CD8-positive, alpha-beta T cell (primary cell): ENCODE measurements at places on chromosomes 3 and 15.

DNA sequence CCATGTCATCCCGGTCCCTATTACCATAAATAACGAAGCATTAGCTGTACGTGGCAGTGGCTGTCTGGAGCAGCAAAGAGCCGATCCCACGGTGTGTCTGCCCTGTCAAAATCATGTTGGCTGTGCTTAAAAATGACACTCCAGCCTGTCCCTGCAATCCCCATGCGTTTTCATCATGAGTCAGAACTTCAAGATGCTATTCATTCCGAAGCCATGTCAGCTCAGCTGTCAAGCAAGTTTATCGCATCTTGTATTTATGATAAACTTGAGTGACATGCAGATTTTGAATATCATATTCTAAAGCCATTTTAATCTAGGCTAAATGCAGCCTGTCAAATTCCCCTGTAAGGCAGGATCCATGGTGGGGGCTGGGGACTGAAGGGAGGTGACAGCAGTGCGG is 152.4 kb downstream of the TJP1 start:
- DNase-seq, result no peak

GRCh38 chr3:178583963-178584575 is 47.8 kb downstream of the KCNMB2 start:
- no peak for DNase-seq

- no peak for DNase-seq
Measured at GRCh38 chr3:70177881-70178645, 134.4 kb downstream of the MDFIC2 start.

DNA sequence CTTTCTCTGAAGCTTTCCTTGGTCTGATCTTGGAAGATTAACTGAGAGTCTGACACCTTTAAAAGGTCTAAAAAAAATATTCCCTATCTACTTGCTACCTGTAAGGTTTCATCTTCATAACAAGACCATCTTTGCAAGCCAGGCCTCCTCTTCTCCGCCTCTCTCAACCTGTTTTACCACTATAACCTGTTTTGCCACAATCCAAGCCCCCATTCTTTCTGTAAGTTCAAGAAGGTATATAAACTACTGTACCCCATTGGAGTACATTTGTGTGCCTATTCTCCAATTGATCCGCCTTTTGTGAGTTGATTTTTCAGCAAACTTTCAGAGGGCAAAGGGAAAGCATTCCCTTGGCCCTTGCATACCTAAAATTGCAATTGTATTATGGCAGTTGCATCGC is 319.3 kb upstream of the NECTIN3 start:
- no peak for DNase-seq

- DNase-seq, result peak; percentile 61
Measured at GRCh38 chr3:13002398-13003124, 70.7 kb downstream of the IQSEC1 start.

DNA sequence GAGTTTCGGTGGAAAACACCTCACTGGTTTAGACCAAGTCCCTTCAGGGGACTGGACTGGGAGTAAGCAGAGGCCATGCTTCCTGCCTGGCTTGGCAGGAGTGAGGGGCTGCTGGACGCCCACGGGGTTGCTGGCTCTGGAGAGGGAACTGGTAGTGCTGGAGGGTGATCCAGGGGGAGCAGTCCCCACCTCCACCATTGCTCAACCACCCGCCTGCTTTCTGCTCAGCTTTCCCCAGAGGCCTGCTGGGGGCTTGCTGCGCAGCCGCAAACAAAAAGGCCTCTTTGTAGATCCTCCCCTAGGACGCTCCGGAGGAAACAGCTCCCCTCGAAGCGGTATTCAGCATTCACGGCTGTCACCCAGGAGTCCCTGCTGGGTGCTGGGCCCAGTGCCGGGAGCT is 33.5 kb downstream of the EBLN2 start:
- no peak for DNase-seq

- DNase-seq, result no peak
Measured at GRCh38 chr3:187208159-187208558, 10.9 kb downstream of the RTP1 start.

- no peak for DNase-seq
Measured at GRCh38 chr3:126827121-126827520, 123.1 kb downstream of the CHCHD6 start.

- no peak for DNase-seq
Measured at GRCh38 chr3:63349583-63350573, 71.8 kb downstream of the SYNPR start.

- no peak for DNase-seq
Measured at GRCh38 chr15:95417761-95418160, 912.7 kb upstream of the NR2F2 start.

- peak; percentile 10 for DNase-seq
Measured at GRCh38 chr15:29208352-29208751, 61.3 kb downstream of the NSMCE3 start.

GRCh38 chr3:179801263-179801662 is 148.4 kb downstream of the USP13 start:
- DNase-seq, result no peak

- no peak for DNase-seq
Measured at GRCh38 chr3:30341851-30342250, 264.6 kb upstream of the TGFBR2 start.

DNA sequence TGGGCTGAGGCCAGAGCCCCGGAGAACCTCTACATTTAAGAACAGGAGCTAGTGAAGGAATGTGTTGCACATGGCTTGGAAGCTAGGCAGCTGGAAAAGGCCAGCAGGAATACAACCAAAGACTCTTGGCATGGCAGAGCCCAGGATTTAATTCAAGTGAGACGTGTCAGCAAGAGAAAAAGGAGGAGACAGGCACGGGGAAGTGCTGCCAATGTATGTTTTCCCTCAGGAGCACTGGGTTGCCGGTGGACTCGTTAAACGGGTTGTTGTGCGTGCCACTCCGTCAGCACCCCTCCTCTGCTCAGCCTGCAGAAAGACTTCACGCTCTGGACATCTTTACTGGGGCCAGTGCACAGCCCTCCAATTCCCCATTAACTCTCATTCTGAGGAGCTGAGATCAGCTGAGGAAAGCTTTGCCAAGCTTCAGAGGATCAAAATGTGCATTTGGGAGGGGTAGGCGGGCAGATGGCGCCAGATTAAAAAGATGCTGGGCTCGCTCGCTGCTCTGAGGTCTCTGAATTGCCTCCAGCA is 103.7 kb downstream of the PDZRN3 start:
- no peak for DNase-seq

DNA sequence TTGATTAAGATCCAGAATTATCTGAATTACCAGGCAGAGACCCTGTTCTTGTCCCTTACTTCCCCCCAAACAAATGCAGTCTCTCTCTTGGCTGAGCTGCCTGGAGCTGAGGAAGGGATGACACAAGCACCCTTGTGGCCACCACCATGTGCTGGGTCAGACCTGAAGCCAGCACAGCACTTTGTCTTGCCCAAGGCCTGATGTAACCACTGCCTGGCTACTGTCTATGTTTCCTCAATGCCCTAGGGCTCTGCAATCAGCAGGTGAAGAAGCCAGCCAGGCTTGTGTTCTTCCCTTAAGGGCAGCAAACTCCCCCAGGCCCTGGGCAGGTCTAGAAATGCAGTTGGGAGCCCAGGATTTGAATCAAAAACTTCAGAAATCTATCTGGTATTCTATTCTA is 15.8 kb upstream of the CASR start:
- no peak for DNase-seq

DNA sequence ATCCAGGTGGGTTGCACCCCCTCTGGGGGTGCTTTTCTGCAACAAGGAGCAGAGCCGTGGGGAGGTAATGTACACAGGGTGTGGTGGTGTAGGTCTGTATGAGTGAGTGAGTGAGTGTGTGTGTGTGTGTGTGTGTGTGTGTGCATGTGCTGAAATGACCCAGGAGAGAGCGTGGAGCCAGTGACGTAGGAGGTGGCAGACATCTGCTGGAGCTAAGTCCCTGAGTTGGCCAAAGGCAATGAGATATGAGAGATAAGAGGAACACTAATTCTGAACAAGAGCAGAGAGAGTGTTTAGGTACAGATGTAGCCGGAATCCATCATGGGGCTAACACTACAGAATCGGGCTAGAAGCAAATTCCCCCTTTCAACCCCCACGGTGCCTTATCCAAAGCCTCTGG is 27.6 kb downstream of the BDH1 start:
- no peak for DNase-seq

GRCh38 chr15:57427367-57427821 is 51.1 kb downstream of the CGNL1 start:
- no peak for DNase-seq

- DNase-seq, result no peak
Measured at GRCh38 chr3:4995500-4996053, 16.3 kb downstream of the BHLHE40 start.

DNA sequence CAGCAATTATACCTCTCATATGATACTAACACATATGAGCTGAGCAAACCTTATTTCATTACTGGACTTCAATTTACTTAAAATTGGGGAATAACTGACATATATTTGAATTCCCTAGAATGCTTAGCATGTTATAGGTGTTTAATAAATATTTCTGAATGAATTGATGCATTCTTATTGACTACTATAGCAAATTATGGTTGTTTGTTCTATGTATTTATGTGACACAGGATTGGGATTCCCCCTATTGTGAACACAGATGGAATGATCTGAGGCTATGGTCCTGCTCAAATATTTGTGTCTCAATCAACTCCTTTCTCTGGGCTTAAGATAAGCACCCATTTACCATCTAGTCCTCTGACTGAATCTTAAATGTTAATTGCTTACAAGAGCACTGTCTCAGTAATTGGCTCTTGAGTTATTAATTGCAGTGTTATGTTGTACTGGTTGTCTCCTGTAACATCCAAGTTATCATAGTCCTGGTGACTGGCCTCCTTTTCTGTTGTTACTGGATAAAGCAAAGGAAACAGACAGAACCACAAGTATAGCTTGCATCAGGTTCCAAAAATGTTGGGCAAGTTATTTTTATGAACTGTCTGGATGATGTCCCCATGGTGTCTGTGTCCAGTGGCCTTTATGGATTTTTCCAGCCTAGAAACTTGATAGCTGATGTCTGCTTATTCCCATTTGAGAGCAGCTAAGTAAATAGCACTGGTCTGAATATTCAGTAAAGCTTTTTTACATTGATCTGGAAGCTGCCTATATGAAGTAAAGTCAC is 2.3 kb upstream of the UACA start:
- no peak for DNase-seq

DNA sequence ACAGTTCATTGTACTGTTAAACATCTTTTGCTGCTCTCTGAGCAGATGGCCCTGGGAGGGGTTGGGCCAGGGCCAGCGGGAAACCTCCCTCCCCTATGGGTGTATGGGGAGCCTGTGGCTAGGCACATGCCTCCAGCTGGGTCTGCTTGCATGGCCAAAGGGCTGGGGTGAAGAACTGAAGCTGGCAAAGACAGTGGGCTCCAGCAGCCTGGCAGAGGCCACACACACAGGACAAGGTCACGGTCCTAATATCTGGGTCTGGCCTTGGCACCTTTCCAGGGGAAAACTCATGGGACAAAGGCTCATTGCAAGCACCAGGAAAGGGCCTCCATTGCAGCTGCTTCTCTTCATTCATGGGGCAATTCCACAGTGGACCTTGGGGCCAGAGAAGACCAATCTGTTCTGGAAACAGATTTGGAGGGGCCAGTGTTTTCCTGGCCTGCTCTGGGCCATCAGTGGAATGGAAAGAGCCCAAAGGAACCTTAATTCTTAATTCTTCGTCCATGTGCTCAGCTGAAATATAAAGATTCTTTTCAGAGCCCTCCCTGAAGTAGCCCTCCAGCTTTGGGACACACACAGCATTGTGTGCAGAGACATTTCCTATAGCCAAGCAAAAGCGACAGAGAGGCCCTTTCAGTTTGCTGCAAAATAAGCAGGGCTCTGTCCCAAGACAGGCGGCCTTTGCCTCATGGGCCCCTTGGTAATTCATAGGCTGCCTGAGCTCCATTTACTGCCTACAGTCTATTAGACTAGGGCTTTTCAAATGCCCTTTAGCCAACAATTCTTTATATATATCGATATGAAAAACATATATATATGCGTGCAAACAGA is 11.3 kb upstream of the LIMD1 start:
- no peak for DNase-seq

- no peak for DNase-seq
Measured at GRCh38 chr15:67043939-67044771, 21.2 kb upstream of the SMAD3 start.

GRCh38 chr15:88061452-88061851 is 195.1 kb downstream of the NTRK3 start:
- DNase-seq, result no peak

DNA sequence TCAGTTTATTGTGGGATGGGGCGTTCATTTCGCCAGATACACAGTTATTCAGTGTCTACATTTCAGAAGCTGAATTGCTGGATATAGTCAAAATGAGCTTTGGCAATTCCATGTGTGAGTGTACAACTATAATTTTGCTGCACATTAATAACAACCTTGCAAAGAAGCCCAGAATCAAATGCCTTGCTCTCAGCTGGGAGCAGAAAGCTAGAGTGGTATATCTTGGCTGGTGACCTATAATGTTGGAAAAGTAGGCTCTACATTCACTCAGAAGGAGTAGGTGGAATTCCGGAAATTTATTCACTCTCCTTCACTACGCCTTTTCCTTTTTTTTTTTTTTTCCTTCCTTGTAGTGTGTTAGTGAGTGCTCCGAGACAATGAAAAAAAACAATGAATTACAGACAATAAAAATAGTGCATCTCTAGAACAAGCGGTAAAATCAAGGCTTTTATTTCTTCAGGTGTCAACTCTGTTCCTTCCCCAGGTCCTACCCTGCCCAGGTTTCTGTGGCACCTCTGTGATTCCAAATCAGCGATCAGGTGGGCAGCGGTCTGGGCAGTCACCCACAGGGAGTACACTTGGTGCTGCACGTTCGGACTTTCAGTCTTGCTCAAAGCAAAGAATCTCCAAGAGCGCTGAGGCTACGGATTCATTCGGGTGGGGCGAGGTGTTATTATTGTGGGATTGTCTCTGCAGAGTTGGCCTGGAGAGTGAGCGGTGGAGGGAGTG is 910 bp upstream of the ARPP21 start:
- no peak for DNase-seq

- no peak for DNase-seq
Measured at GRCh38 chr3:194141415-194142155, 5.6 kb downstream of the HES1 start.

GRCh38 chr3:114624571-114625181 is 330.8 kb downstream of the TIGIT start:
- DNase-seq, result no peak

DNA sequence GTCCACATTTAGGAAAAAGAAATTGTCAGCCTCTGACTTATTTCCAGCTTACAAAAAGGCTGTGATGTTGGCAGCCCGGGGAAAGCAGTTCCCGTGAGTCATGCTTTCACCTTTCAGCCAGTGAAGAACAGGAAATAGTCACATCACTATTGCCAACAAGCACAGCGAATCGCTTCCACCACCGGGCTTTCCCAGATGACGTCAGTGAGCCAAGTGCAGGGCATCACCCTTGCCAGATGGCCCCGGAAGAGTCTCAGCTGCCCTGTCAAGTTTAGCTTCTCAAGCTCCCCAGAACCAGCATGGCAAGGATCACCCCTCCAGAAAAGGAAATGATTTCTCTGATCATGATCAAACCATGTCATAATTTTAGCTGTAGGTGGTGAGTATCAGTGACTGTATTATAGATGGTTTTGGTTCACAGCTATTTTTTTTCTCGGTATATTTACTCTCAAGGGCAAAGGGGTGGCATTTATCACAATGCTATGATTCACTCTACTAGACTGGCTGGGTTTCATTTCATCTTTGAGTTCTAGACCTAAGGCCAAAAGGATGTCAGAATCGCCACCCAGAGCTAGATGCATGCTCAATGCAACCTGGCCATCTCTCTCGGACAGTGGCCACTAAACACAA is 32.9 kb downstream of the B3GNT5 start:
- DNase-seq, result peak; percentile 78
